ENCODE measurements at places on chromosomes 3 and 15.

DNA sequence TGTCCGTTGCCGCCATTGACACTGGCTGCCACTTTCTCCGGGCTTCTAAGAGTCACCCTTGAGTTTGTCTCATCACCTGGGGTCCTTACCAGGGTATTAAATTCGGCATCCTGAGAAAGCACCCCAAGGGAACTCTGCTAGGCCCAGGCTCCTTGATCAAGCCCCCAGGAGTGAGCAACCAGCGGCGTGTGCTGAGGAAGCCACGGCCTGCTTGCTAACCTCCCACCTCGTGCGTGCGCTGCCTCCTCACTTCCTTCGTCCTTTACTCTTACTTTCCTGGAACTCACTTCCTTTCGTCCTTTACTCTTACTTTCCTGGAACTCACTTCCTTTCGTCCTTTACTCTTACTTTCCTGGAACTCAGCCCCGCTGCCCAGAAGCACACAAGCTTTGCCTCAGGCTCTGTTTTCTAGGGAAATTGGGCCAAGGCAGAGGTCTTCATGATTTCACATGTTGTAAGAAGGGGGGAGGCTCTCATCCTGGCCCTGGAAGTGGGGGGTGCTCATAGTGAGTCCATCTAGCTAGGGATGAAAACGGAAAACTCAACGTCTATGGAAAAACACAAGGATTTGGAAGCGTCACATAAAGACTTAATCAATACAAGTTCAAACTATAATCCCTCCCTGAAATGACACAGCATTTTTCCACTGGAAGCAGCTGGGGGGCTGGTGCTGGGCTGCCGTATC is 36.7 kb upstream of the BDH1 start:
- no peak for DNase-seq

- no peak for DNase-seq
Observed at GRCh38 chr3:125350597-125350996, 24.5 kb downstream of the ZNF148 start.

- no peak for DNase-seq
Observed at GRCh38 chr3:144033863-144034262, 62.2 kb downstream of the DIPK2A start.

DNA sequence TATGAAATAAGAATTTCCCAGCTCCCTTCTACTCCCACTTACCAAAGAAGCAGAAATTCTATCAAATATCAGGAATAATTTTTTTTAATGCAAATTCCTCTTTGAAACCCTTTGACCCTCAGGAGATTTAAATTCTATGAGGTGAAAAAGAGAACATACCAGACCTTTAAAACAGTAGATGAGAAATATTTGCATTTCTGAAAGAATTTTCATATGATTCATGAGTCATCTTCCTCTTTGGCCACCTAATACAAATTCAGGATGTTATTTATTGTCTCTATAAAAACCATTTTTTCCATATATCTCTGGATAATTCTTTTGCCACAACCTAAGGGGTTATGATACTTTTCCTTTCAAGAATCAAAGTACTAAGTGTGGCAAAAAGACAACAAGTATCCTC is 67.3 kb upstream of the ST3GAL6 start:
- no peak for DNase-seq

- DNase-seq: no peak
Observed at GRCh38 chr15:76057332-76058000, 2.3 kb upstream of the TMEM266 start.

GRCh38 chr3:113454057-113454456 is 12.8 kb upstream of the CFAP44 start:
- no peak for DNase-seq

GRCh38 chr3:128603313-128603712 is 47.3 kb downstream of the RPN1 start:
- no peak for DNase-seq

DNA sequence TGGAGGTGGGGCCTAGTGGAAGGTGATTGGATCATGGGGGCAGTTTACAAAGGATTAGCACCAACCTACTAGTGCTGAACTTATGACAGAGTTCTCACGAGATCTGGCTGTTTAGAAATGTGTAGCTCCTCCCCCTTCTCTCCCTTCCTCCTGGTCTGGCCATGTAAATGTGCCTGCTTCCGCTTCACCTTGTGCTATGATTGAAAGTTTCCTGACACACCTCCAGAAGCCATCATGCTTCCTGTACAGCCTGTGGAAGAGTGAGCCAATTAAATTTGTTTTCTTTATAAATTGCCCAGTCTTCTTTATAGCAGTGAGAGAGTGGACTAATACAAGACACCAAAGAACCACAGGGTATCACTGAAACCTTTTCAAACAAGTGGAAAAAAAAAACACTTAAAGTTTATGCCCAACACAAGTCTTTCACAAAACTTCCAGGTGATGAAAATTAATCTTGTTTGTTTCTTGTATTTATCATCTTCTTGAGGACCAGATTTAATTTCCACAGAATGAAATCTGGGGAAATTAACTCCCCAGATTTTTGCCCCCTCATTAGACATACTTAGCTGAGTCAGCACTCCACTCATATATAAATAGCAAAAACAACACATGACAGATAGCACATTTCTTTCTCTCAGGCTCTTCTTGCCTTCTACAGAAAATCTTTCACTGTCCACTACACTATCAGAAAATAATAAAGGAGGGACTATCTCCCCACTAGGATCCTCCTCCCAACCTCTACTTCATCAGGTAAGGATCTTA is 847.2 kb downstream of the TUSC7 start:
- DNase-seq: no peak

- DNase-seq: no peak
Observed at GRCh38 chr3:108485146-108485545, 25.2 kb downstream of the MYH15 start.

DNA sequence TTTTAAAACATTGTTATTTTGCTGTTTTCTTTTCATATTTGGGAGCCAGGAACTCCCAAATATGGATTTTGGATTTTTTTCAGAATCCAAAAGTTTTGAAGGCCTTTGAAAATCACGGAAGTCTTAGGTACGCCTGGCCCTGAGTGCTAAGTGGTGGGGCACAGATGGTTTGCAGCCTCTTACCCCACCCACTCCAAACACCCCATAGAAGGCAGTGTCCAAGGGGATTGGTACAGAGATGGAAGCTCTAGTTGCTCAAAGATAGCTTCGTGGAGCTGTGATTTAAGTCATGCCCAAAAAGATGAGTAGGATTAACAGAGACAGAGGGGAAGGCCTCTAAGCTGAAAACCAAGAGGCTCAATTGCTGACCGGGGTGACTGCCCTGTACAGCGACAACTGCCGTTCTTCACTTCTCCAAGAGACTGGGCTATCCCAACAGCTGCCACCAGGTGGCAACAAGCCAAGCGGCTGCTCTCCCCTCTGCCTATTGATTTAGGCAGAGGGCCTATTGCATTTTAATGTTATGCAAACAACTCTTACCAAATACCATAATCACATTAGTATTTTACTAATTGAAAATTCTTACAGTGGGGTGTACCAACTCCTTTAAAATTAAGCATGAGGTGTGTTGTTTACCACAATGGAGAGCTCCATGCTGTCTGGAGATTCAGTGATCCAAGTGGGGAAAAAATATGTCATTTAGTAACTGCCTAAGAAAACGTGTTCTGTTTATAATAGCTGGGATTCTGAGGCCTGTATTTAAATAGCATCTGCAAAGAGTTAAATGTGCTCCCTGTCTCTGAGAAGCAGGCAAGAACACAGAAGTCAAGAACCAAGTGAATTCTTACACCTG is 64.0 kb upstream of the C15orf61 start:
- DNase-seq: peak; percentile 55

DNA sequence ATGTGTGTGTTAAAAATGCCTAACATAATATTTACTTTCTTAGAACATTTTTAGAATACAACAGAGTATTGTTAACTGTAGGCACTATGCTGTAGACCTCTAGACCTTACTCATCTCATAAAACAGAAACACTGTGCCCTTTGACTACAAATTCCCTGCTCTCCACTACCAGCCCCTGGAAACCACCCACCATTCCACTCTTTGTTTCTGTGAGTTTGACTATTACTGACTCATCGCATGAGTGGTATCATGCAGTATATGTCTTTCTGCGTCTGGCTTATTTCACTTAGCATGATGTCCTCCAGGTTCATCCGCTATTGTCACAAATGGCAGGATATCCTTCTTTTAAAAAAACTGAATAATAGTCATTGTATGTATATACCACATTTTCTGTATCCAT is 216.7 kb upstream of the CFAP20DC start:
- no peak for DNase-seq

DNA sequence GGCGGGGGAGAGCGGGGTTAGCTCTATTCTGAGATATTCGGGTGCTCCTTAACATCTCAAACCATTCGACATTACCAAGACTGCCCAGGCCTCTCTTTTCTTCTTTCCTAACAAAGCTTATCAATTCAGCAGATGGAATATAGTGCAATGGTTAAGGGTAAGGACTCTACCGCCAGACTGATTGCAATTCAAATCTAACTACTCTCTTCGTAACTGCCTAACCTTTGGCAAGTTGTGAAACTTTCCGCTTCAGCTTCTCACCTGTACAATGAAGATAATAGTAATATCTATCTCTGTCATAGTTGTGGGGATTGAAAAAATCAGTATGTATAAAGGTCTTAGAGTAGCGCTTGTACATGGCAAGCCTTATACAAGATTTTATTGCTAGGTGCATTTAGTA is 972 bp downstream of the UBA5 start:
- DNase-seq: no peak

- no peak for DNase-seq
Observed at GRCh38 chr3:6807967-6808588, 52.8 kb upstream of the GRM7 start.

- DNase-seq: no peak
Observed at GRCh38 chr3:40853474-40853873, 328.7 kb downstream of the ZNF621 start.

DNA sequence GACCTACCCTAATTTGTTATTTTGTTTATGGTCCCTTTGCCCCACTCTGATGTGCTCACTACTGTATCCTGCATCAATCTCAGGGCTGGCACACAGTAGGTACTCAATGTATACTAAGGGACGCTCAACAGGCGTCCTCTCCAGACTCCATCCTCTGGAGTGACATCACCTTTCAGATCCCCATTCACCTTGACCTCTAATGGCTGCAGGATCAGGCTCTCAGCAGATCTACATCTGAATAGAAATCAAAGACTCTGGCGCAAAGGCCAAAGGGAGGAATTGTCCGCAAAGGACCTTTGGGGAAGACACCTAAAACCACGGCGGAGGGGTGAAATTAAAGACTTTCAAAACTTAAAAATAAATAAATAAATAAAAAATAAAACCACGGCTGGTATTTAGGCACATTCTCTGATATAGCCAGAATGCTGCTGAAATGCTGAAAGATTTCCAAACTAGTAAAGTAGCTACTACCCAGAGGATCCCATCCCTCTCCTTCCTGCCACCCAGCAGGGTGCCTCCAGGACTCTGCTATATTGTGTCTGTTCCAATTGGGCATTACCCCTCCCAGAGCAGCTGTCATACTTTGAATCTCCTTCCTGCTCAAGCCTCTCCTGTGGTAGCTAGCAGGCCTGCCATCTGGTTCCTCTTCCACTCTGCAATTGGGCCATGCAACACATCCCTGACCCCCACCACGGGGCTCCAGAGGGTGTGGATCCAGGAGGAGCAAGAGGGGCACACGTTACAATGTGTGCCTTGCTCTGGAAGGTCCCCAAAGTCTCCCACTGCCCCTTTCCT is 6.1 kb downstream of the SHF start:
- DNase-seq: no peak

GRCh38 chr3:98766924-98767323 is 3.8 kb downstream of the ST3GAL6 start:
- no peak for DNase-seq

- DNase-seq: no peak
Observed at GRCh38 chr3:124952282-124952855, 17.8 kb upstream of the MUC13 start.

GRCh38 chr15:67114846-67115585 is 49.6 kb downstream of the SMAD3 start:
- DNase-seq: no peak

DNA sequence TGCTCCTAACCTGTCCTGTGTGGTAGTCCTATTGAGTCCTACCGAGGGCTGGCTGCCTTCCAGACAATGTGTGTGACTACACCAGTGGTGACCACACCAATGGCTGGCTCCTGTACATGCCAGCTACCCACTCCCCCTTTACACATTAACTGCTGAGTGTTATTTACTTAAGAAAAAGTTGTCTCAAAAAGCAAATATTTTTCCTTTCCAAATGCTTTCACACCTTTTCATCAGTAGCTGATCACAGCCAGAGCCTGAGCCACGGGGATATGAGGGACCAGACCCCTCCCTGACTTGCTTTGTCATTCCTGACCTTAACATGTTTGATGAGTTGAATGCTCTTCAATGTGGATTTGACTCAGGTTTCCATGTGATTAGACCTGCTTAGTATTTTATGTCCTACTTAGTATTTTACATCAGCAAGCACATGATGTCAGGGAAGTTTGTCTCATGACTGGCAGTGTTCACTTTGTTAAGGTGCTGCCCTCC is 29.6 kb upstream of the GREM1 start:
- no peak for DNase-seq

DNA sequence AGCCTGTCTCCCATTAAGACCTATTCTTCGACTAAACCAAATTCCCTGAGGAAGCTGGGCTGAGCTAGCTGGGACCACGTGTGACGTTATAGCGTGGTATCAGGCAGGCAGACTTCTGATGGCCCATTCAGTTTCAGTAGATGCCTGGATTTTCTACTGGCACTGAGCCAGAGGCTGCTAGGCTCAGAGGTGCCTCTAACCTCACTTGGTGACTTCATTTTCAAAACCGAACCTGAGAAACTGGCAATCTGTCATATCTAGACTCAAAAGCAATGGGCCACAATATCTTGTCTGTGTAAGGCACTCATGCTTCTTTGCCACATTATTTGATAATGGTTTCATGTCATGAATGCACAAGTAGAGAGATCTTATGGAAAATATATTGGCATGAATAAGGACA is 352.1 kb upstream of the AZI2 start:
- no peak for DNase-seq

- DNase-seq: no peak
Observed at GRCh38 chr3:101690972-101691371, 4.5 kb upstream of the RPL24 start.

GRCh38 chr3:61688307-61688984 is 127.1 kb downstream of the PTPRG start:
- DNase-seq: no peak

DNA sequence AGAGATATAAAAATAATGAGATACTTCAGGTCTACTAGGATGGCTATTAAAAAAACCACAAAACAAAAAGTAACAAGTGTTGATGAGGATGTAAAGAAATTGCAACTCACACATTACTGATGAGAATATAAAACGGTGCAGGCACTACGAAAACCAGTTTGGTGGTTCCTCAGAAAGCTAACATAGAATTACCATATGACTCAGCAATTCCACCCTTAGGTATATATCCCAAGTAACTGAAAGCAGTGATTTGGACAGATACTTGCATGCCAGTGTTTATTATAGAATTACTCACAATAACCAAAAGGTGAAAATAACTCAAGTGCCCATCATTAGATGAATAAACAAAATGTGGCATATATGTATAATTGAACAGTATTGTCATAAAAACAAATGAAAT is 87.5 kb upstream of the MELTF start:
- no peak for DNase-seq

GRCh38 chr3:86333636-86334035 is 657.3 kb downstream of the VGLL3 start:
- DNase-seq: no peak

GRCh38 chr15:84634228-84634837 is 19.8 kb downstream of the WDR73 start:
- DNase-seq: no peak
